ENCODE measurements at places on chromosomes 5 and 9.
A peak's percentile ranks its signal among the peaks of the same experiment; 100 is the strongest.

- DNase-seq, result no peak
These were observed 456.8 kb upstream of the CDH6 start for GRCh38 chr5:30736669-30737068.

- DNase-seq, result no peak
These were observed 607 bp downstream of the BARX1 start for GRCh38 chr9:93954434-93955061.

DNA sequence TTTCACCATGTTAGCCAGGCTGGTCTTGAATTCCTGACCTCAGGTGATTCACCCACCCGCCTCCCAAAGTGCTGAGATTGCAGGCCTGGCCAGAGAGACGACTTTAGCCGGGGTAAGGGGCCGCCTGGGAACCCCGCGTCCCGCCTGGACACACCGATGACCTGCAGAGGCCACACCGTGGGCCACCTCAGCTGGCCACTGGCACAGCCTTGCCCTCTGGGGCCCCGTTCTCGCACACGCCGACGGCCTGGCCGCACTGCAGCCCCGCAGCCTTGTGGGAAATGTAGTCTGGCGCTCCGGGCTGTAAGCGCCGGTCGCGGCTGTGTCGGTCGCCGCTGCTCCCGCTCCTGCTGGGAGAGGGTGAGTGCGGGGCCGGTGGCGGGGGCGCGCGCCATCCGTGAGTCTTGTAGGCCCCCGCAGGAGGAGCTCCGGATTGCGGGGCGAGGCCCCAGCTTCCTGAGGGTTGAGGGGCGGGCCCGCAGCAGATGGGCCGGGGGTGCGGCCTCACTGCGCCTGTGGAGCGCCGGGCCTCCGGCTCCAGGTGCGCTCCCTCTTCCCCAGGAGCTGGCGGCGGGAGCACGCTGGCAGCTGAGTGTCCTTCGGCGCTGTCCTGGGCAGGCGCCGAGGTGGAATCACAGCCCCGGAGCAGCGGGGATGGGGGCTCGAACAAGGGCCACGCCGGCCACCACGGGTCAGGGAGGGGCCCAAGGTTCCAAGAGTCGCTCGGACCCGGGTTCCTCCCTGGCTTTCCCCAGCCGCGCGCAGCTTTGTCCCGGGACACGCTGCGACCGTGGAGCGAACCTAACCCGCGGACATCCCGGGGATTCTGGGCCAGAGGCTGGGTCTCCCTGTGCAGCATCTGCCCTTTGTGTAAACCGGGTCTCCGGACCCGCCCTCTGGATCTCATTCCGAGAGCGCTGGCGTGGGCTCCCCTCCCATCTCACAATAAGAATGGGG lies at the start of gene ZFP2:
TSS of gene ZFP2 (plus strand) at position 299 of the 957 bp plus-strand sequence. CDS start 35,401 bp downstream, outside the sequence.
- peak; percentile 22 for DNase-seq

GRCh38 chr9:92426501-92427145 lies 2.4 kb upstream of the OMD start:
- no peak for DNase-seq

DNA sequence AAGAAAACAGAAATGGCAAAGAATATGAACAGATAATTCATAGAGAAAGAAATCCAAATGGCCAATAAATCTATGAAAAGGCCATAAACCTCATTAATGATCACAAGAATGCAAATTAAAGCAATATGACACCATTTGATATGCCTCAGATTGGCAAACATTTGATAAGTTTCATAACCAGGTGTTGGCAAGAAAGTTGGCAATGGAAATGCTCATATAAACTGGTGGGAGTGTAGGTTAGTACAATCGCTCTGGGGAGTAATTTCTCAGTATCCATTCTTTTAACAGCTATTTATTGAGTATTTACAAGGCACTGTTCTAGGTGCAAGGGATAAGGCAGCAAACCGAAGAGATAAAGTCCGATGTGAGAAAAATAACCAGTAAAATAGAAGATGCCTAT lies 154.5 kb downstream of the TTLL11 start:
- no peak for DNase-seq

- no peak for DNase-seq
These were observed 120.0 kb upstream of the CDKN2B start for GRCh38 chr9:22129133-22129532.

- no peak for DNase-seq
These were observed 17.7 kb downstream of the PLGRKT start for GRCh38 chr9:5419987-5420386.

DNA sequence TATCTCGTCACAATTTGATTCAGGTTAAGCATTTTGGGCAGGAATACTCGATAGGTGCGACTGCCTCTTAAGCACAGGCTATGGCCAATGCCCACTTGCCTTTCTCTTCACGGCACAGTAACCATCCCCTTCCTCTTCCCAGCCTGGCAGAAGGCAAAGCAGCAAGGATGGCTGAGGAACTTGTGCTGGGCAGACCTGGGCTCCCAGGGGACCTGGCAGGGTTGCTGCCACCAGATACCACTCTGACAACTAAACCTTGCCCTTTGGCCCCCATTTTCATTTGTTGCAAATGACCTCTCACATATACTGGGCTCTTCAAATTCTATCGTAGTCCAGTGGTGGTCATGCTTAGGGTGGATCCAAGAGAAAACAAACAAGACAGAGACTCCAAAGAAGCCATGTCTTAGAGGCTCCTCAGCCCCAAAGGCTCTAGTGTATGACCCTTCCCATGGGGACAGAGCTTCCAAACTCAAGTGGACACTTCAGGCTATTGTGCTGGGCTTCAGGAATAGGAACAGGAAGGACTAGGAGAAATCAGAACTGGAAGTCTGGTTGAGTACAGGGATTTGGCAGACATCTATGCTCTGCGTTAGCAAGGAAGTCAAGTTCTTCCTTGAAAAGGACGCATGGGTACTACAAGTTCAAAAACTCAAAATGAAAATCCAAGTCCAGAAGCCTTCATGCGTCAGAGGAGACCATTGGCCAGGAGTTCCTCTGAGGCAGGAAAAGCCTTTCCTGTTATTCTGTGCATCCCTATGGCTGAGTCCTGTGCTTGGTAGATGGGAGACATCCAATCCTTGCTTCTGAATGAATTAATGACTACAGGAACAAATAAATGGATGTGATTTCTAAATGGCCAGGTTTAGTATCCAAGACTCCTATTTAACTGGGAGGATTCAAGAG lies 64.6 kb upstream of the PLPP1 start:
- DNase-seq, result no peak
